Endodermal cell (in vitro differentiated cells): ENCODE measurements at places on chromosomes 7 and 10. TPM values are rescaled to one million over a fixed set of nuclear protein-coding genes. Genes with fewer than 3 reads are reported as not detected.

- no peaks in the 10 kb centered on the region for H3K27me3 ChIP-seq
- H3K4me1 ChIP-seq: no peaks in the 10 kb centered on the region
- peaks cover 45% of the 10 kb centered on the region for H3K36me3 ChIP-seq
- no peak overlapping the region for H3K27ac ChIP-seq
- H3K4me3 ChIP-seq: no peak overlapping the region
These were observed 20.8 kb downstream of the SCRN1 start for GRCh38 chr7:29968683-29969395.

- H3K4me1 ChIP-seq: no peaks in the 10 kb centered on the region
- no peaks in the 10 kb centered on the region for H3K36me3 ChIP-seq
- no peak overlapping the region for H3K4me3 ChIP-seq
- peak; percentile 35 for DNase-seq
These were observed 52.0 kb downstream of the TSPAN15 start for GRCh38 chr10:69503001-69503895.

DNA sequence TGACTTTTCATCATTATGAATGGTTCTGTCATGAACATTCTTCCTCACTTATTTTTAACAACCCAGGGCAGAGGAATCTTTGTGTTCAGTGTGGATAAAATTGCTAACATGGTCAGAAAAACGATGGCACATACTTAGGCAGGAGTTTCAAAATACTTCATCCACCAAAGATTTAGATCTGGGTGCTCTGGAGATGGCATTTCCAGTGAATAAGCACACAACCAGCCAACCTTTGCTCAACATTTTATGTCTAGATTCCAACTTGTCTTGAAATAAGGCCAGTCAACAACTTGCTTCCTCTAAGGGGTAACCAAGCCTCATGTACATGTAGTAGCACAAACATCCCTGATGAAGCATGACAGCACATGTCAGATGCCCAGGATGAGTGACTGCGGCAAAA, 33.4 kb upstream of the ADRB1 start:
- no peaks in the 10 kb centered on the region for H3K4me1 ChIP-seq
- no peaks in the 10 kb centered on the region for H3K36me3 ChIP-seq
- no peak for DNase-seq

- no peaks in the 10 kb centered on the region for H3K27me3 ChIP-seq
- no peak overlapping the region for H3K4me3 ChIP-seq
- H3K27ac ChIP-seq: no peak overlapping the region
- peaks cover 11% of the 10 kb centered on the region for H3K4me1 ChIP-seq
- peaks cover 30% of the 10 kb centered on the region for H3K36me3 ChIP-seq
These were observed 16.7 kb downstream of the SEMA3A start for GRCh38 chr7:84177758-84178412.

- H3K36me3 ChIP-seq: no peaks in the 10 kb centered on the region
- no peak overlapping the region for H3K27ac ChIP-seq
- H3K4me1 ChIP-seq: peaks cover 13% of the 10 kb centered on the region
- no peak overlapping the region for H3K4me3 ChIP-seq
These were observed 11.1 kb upstream of the ACSL5 start for GRCh38 chr10:112362833-112363232.

DNA sequence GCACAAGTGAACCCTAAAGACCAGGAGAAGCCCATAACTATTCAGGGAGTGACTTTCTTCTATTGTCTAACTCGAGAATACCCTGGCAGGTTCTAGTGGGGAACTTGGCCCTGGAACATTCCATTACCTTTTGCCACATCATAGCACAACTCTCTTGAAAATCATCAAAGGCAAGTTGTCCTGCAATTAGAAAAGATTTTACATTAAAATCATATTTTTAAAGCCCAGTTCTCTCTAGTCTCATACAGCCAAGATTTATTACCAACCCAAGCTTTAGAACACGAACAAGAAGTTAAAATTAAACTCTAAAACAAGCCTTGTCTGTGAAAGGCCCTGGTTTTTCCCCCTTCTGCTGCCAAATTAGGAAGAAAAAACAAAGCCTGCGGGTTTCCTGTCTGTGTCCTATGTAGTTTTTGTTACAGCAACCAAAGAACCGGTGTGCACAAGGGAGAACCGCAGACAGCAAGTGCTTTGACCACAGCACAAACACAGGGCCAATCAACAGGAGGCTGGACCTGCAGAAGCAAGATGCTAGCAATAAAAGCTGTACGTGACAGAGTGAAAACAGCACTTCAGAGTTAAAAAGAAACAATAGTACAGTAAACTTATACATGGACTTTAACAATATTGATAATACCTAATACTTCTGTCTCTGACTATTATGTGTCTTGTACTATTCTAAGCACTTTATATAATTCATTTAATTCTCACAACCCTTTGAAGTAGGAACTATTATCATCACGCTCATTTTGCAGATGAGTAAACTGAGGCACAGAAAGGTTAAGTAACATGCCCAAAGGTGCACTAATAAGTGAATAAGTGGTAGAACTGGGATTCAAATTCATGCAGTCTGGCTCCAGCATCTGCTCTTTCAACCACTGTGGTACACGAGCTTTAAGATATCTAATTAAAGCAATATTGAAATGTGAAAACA, 65.8 kb downstream of the STK17A start:
- no peak overlapping the region for H3K4me3 ChIP-seq
- no peak for DNase-seq
- H3K27ac ChIP-seq: peak overlapping the region; percentile 34
- peaks cover 31% of the 10 kb centered on the region for H3K36me3 ChIP-seq

Gene MALRD1
- total RNA-seq: 0.64 and 0.70 TPM in 2 replicates

GRCh38 chr10:11331726-11332125, 279.7 kb downstream of the USP6NL start:
- H3K27ac ChIP-seq: no peak overlapping the region
- no peak overlapping the region for H3K4me3 ChIP-seq
- H3K27me3 ChIP-seq: no peaks in the 10 kb centered on the region
- H3K36me3 ChIP-seq: peaks cover 73% of the 10 kb centered on the region
- no peak for DNase-seq

GRCh38 chr7:159030490-159031134, 114.1 kb downstream of the VIPR2 start:
- peak overlapping the region; percentile 53 for H3K4me3 ChIP-seq
- no peak overlapping the region for H3K27ac ChIP-seq
- H3K27me3 ChIP-seq: no peaks in the 10 kb centered on the region
- no peaks in the 10 kb centered on the region for H3K4me1 ChIP-seq
- DNase-seq: peak; percentile 93
- no peaks in the 10 kb centered on the region for H3K36me3 ChIP-seq

Gene WDR86
- 69.8 and 94.2 TPM in 2 replicates for total RNA-seq

GRCh38 chr7:6154542-6155404, 117.7 kb downstream of the CYTH3 start:
- H3K4me3 ChIP-seq: no peak overlapping the region
- H3K36me3 ChIP-seq: peaks cover 51% of the 10 kb centered on the region
- H3K27me3 ChIP-seq: no peaks in the 10 kb centered on the region
- no peak overlapping the region for H3K27ac ChIP-seq

- H3K36me3 ChIP-seq: no peaks in the 10 kb centered on the region
- H3K27ac ChIP-seq: no peak overlapping the region
- no peaks in the 10 kb centered on the region for H3K27me3 ChIP-seq
- no peaks in the 10 kb centered on the region for H3K4me1 ChIP-seq
These were observed 53.3 kb upstream of the LOXL4 start for GRCh38 chr10:98321186-98321780.

- H3K27ac ChIP-seq: no peak overlapping the region
- no peaks in the 10 kb centered on the region for H3K4me1 ChIP-seq
- H3K4me3 ChIP-seq: no peak overlapping the region
- no peaks in the 10 kb centered on the region for H3K27me3 ChIP-seq
These were observed 480.9 kb downstream of the PHTF2 start for GRCh38 chr7:78279457-78279856.

DNA sequence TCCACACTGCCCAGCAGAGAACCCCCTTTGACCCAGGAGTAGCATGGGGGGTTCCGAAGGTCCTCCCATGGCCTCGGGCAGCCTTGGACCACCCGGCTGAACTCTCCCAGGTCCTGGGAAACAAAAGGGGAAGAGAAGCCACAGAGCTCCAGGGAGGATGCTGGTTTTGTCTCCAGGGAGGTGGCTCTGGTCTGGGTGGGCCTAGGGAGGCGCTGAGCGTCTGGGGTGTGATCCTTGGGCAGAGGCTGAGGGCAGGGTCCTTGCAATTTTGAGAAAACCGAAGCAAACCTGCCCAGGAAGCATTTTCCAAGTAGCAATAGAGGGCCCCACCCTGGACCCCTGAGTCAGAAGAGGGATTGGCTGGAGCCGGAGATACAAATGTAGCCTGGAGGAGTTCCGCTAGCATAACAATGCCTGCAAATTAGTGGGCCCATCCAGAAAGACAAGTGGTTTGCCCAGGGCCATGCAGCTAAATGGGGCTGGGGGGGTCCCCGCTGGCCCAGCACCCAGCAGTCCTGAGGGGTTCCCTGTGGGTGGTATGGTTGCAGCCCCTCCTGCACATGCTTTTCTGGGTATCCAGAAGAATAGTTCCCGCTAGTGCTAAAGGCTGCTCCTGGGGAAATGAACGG, 2.0 kb downstream of the UTF1 start:
- no peaks in the 10 kb centered on the region for H3K4me1 ChIP-seq
- no peak overlapping the region for H3K27ac ChIP-seq
- no peaks in the 10 kb centered on the region for H3K36me3 ChIP-seq
- H3K4me3 ChIP-seq: no peak overlapping the region

DNA sequence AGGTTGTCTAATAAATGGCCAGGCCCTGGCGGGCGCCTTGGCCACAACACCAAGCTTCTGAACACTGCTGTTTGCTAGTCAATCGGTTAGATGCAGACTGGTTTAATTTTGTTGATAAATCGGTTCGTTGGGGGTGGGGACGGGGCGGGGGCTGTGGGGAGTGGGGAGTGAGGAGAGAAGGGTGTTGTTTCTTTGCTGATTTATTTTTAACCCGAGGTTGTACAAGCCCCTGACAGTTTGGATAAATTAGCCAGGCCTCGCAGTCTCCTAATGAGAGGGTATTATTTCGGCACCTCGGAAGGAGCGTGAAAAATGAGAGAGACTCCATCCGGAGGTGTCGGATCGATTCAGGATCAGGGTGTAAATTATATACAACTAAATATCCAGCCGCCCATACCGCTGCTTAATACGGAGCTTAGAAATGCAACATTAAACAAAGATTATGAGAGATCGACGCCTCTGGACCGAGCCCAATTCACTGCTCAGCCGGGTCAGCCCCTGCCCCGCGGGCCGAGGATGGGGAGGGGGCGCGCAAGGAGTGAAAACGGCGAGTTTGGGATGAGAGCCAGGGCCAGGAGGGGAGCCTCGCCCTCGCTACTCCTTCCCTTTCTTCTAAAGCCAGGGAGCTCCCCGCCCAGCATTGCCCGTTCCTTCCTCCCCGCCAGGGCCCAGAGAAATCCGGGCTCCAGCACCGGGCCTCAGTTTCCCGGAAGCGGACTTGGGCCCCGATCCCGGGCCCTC, 8.0 kb downstream of the UNCX start:
- DNase-seq: peak; percentile 71
- H3K4me1 ChIP-seq: peaks cover 10% of the 10 kb centered on the region
- H3K4me3 ChIP-seq: no peak overlapping the region
- no peaks in the 10 kb centered on the region for H3K36me3 ChIP-seq
- peaks cover 98% of the 10 kb centered on the region for H3K27me3 ChIP-seq
- H3K27ac ChIP-seq: peak overlapping the region; percentile 68

GRCh38 chr7:143510854-143511592, 33.4 kb downstream of the TAS2R41 start:
- DNase-seq: no peak
- no peak overlapping the region for H3K4me3 ChIP-seq
- H3K36me3 ChIP-seq: no peaks in the 10 kb centered on the region
- H3K4me1 ChIP-seq: no peaks in the 10 kb centered on the region

DNA sequence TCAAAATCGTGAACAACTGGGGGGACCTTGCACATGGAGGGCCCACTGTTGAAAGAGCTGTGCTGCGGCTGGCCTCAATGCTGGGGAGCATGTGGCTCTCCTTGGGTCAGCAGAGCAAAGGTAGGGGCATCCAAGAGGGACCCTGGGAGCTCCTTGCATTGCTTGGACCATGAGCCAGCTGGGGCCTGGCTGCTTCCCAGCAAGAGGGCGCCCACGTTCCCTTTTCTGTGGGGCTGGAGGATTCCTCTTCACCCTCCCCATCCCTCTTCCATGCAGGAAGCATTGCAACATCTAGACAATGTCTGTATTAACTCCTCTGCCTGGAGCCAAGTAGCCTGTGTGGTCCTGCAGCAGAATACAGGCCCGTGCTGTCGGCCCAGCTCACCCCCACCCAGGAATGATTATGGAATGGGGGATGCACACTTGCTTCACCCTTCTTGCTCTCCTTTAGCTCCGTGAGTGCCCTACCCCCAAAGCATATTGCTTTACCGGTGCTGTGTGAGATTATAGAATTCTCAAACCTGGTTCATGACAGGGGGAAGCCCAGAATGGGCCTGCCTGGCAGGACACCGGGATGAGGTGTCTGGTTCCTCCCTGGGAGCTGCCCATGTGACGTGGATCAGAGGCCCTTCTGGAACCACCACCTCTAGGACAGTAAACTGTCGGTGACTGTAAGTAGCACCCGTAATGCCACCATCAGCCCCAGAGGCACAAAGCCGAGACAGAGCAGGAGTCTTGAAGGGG, 61.9 kb downstream of the SYPL1 start:
- H3K27ac ChIP-seq: no peak overlapping the region
- peak; percentile 85 for DNase-seq

DNA sequence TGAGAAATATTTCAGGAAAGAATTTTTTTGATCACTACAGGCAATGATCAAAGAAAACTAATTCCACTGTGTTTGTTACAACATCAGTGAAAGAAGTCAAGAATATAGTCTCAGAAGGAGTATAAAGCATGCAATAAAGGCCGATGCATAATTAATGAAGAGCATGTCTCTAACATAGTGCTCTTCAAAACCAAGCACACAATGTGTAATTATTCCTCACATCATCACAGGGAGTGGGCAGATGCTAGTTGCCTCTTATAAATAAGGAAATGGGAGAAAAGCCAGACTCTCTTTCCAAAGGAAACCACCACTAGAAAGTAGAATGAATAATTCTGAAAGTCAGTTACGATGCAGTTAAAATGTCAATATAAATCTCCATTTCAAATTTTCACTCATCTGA, 220.1 kb downstream of the TEX36 start:
- no peaks in the 10 kb centered on the region for H3K27me3 ChIP-seq
- no peaks in the 10 kb centered on the region for H3K4me1 ChIP-seq
- no peak overlapping the region for H3K4me3 ChIP-seq
- H3K27ac ChIP-seq: no peak overlapping the region
- no peaks in the 10 kb centered on the region for H3K36me3 ChIP-seq

DNA sequence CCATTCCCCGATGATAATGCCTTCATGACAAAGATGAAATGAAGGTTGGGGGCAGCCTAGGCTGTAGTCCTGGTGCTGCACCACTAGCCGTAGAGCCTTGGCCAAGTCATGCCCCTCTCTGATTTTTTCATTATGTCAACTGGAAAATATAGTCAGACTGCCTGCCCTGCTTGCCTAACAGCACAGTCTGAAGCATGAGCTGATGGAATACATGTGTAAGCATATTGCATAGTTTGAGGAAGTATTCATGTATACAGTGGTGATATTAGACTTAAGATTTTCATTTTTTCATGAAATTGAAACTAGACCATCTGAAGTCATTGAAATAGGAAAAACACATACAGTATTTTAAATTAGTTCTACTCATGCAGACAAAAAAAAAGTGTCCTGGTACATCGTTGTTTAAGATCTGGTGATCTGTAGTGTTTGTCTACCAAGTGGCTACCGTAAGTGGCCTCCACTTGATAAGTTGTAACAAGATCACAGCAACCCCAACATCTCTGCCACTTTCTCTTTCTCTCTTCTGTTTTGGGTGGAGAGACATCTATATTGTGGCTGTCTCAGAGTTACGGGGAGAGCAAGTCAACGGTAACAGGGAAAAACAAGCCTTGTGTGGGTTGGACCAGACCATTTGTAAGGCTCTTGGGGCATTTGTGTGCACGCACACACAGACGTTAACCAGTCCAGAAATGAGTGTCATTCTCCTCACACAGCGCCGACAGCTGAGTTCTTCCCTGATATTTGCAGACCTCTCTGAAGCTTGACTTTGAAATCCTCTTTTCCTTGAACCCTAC, 716.6 kb upstream of the GALNT17 start:
- peaks cover 17% of the 10 kb centered on the region for H3K4me1 ChIP-seq
- H3K27ac ChIP-seq: no peak overlapping the region
- H3K36me3 ChIP-seq: no peaks in the 10 kb centered on the region
- no peak overlapping the region for H3K4me3 ChIP-seq
